GM10248 (cell line): ENCODE measurements at places on chromosomes 2 and 18.

DNA sequence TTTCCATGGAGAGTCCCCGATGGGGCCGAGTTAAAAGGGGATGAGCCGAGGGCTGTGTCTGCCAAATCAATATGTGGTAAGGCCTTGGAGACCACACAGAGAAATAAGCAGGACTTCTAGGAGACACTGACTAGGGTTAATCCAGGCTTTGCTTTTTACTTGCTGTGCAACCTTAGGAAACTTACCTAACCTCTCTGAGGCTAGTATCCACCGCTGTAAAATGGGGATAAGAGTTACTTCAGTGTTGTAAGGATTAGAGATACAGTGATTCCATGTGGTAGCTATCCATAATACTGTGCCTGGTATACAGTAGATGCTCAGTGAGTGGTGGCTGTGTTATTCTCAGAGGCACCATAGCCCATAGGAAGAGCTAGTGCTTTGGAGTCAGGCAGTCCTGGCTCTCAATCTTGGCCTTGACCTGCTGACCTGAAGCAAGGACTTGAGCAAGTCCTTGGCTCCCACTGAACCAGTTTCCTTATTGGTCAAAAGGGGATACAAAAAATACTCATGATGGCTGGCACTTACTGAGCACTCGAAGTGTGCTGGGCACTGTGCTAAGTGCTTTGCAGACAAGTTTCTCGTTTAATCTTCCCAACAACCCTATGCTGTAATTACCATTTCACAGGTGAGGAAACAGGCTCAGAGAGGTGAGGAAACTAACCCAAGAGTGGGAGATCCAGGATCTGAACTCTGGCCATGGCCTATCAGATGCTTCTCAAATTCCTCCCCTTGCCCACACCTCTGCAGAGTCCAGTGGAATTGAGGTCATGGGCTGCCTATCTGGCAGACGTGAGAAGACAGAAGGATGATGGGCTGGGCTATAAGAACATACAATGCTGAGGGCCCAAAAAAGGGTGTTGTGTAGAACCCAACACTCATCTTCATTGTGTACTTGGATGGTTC lies 12.0 kb upstream of the DES start:
- DNase-seq: no peak

GRCh38 chr2:196238836-196239380 lies 67.5 kb upstream of the STK17B start:
- no peak for DNase-seq

GRCh38 chr2:118278046-118278445 lies 189.8 kb downstream of the INSIG2 start:
- no peak for DNase-seq

- DNase-seq: no peak
Measured at GRCh38 chr18:63022429-63023022, 297.0 kb downstream of the BCL2 start.

DNA sequence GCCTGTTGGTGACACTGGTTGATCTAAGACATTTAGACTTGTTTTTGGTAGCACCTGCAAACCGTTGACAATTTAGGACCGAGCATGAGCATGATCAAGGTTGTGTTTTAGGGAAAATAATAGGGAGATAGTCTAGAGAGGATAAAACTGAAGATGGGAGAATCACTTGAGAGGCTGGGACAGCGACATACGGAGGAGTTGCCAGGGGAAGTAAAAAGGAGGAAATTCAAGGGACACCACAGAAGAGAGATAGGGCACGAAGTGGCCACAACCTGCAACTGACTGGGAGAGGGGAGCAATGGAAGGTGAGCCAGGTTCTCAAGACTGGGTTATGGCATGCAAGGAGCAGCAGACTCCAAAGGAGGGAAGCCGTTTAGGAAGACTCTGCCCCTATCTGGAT lies 1.4 kb upstream of the ATP8B1 start:
- DNase-seq: no peak

DNA sequence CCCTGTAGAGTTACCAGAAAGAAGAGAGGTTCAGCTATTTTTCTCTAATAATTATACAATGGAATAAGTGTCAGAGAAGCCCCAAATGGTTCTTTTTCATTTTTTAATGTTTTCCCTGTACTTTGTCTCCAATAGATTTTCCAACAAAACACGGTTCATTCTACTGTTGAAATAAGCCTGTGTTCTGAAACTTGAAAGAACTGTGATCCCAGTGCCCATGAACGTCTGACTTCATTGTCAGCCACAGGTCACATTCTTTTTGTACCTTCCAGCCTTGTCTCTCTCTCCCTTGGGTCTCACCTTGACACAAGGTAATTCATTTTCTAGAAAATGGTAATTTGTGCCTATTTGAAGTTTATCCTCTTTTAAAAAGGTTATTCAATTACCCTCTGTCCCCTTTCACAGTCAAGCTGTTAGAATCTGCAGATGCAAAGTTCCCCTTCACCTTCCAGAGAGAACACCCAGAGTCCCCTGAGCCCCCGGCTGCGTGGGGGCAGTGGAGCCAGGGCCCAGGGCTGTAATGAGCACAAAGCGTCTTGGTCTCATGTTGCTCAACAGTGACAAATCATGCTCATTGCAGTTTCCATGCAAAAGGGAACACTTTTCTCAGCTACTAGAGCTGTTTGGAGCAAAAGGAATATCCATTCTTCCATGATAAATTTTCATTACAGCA lies 115.2 kb downstream of the SPHKAP start:
- DNase-seq: no peak

- DNase-seq: no peak
Measured at GRCh38 chr2:8222979-8223694, 458.7 kb upstream of the ID2 start.

DNA sequence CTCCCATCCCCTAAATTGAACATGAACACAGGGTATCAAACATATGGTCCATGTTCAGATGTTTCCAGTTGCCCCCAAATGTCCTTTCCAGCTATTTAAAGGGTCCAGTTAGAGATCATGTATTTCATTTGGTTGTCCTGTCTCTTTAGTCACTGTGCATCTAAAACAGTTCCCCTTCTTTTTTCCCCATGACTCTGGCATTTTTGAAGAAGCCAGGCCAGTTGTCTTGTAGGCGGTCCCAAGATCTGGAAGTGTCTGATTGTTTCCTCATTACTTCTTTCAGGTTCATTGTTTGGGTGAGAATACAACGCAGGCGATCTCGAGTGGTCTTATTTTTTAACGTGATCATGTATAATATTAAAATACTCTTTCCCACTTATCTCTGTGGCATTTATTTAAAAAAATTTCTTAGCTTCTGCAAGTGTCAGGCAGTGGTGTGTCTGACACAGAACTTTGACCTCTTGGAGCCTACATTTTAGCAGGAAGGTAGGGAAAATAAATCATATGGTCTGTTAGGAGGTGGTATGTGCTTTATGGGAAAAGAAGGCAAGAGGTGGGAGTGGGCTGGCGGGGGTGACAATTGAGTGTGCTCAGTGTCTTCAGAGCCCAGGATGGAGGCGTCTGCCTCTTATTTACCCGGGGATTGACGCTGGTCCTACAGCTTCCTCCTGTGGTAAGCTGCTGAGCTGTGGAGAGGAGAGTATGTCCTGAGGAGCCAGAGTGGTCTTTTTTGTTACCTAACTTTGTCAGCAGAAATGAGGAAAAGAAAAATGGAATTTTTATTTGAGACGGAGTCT lies 8.1 kb downstream of the RAB31 start:
- no peak for DNase-seq

DNA sequence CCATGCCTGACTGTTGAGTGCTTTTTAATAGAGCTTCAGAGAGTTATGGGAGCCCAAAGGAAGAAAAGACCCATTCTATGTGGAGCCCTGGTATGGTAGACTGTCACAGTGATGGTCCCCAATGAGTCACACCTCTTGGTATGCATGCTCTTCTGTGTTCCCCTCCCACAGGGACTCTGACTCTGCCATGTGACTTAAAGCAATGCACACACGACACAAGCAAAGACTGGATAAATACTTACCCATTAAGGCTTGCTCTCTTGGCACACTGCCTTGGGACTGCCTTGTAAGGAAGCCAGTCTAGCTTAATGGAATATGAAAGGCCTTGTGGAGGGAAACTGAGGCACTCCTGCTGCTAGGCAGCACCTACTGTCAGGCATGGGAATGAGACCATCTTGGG lies 16.7 kb upstream of the DTNB start:
- DNase-seq: no peak

DNA sequence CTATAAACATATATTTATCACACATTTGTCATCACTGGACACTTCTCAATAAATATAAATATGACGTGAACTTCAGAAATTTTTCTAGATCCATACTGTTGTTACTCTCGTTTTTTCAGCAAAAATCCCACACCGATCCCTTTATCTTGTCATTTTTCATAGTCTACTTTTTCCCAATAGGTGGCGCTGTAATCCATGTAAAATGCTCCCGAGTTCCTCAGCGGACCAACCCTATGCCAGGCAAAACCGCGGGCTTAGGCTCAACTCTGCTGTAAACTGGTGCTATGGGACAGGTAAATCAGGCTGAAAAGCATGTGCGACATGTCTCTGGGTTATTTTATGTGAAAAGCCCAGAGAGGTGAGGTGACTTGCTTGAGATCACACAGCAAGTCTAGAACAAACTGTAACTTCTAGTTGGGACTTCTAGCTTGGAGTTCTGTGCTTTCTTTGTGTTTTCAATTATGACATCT lies 104.0 kb downstream of the COBLL1 start:
- DNase-seq: peak; percentile 22

DNA sequence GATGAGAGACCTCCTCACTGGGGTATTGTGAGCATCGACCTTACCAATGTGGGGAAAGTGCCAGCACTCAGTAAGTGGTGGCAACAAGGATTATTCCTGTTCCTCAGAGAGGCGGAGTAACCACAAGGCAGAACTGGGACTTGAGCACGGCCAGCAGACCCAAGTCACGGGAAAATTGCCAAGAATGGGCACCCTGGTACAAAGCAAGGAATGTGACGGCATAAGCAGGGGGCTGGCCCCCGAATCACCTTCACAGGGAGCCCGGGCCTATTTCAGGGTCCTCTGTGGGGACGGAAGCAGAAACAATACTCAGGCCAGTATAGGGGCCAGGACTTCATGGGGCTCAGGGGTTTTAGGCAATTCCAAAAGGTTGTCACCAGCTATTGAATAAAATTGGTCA lies 25.4 kb downstream of the CENPA start:
- DNase-seq: no peak

DNA sequence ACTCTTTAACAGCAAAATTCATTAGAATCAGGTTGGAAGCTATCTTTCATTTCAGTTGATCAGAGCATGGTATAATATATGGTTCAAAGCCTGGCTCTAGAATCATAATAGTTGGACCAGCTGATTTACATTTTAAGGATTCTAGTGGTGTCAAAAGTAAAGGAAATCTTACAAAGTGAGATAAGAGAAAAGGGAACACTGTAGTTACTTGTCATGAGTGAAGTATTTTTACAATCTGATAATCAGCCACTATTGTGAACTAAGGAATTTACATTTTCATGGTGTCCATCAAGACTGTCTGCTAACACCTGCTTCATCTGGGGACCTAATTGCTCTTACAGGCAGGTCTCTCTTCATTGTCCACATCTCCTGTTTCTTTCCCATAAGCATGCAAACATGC lies 161.1 kb downstream of the SLC39A10 start:
- DNase-seq: no peak

DNA sequence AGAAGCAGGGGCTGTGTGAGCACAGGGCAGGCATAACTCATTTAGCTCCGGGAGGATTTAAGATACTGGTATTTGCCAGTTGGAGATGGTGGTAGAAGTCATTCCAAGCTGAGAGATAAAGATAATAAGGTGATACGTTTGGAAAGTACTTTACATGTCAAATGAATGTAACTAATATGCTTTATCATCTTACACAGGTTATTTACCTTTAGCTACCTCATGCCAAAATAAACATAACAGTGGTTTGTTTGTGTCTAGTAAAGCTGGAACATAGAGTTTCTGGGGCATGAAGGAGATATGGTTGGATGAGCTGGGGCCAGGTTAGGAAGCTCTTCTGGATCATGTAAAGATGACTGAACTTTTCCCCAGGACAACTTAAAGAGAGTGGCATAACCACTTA lies 126.9 kb upstream of the PIK3C3 start:
- no peak for DNase-seq
